ENCODE measurements at places on chromosomes 3 and 15. TPM values are rescaled to one million over a fixed set of nuclear protein-coding genes. Genes with fewer than 3 reads are reported as not detected.

- DNase-seq, result no peak
These were observed 252.2 kb upstream of the RGMA start for GRCh38 chr15:93341164-93341563.

DNA sequence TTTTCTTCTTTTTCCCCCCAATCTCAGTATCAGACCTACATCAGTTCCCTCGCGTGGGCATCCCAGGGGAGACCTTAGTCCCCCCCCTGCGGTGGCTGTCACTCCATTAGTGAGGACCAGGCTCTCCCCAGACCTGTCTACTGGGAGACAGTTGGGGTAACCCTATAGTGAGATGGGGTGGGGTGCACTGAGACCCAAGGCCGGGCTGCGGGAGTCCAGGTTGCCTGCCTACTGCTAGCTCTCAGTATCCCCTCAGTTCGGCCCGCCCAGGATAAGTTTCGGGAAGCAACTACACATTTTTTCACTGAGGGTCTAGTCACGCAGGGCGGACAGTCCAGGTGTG is 671 bp upstream of the DCUN1D1 start:
- peak; percentile 53 for DNase-seq

RARRES1 gene
- polyA plus RNA-seq, result 30.1 TPM

NANOGP8 gene
- 0.33 TPM for polyA plus RNA-seq

THPO gene
- 0.98 TPM for polyA plus RNA-seq

SEMA6D gene
- polyA plus RNA-seq, result 21.5 TPM

TWF2 gene
- polyA plus RNA-seq, result 40.7 TPM

ECE2 gene
- not detected for polyA plus RNA-seq

CCDC12 gene
- polyA plus RNA-seq, result 66.7 TPM

- DNase-seq, result no peak
These were observed 65.9 kb downstream of the BTD start for GRCh38 chr3:15667484-15667883.

- DNase-seq, result no peak
These were observed 1.5 kb upstream of the OCA2 start for GRCh38 chr15:28100516-28101195.

EXD1 gene
- polyA plus RNA-seq, result not detected

- DNase-seq, result no peak
These were observed 245.6 kb upstream of the LRTM1 start for GRCh38 chr3:55173504-55173903.

CILP gene
- 34.1 TPM for polyA plus RNA-seq

GRCh38 chr15:29276366-29276765 is 6.7 kb upstream of the NSMCE3 start:
- DNase-seq, result no peak

BCL2A1 gene
- 0.50 TPM for polyA plus RNA-seq

- peak; percentile 68 for DNase-seq
These were observed at the start of gene SH3GL3 for GRCh38 chr15:83446904-83447709. SH3GL3 (plus strand) TSS chr15:83447341; CDS start chr15:83447534, 193 bp downstream.

DNA sequence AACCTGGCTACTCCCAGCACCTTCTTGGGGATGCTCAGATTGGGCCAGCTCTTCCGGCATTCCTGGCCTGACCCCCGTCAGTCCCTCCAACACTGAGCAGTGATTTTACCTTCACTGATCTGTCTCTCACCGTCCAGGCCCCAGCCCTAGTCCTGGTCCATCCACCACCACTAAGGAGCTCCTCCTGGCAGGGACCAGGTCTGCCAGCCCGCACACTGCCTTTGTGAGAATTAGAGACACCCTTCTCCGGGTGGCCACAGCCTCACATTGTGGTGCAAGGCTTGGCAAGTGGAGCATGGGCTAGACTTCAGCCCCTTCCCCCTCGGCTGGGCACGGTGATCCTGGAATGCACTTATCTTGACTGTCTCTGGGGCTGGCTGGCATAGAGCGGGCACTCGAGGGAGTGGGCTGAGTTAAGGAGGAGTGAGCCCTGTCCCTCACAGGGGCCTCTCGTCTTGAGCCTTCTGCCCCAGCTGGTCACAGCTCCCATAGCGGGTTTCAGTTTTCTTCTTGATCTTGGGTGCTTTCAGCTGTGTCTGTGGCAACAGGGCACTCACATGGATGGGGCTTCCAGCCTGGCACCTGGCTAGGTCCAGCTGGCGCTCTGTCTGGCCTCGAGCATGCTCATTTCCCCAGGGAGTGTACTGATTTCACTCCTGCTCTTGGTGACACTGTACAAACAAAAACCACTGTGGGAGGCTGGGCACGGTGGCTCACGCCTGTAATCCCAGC is 53.9 kb downstream of the LINGO1 start:
- no peak for DNase-seq

DNA sequence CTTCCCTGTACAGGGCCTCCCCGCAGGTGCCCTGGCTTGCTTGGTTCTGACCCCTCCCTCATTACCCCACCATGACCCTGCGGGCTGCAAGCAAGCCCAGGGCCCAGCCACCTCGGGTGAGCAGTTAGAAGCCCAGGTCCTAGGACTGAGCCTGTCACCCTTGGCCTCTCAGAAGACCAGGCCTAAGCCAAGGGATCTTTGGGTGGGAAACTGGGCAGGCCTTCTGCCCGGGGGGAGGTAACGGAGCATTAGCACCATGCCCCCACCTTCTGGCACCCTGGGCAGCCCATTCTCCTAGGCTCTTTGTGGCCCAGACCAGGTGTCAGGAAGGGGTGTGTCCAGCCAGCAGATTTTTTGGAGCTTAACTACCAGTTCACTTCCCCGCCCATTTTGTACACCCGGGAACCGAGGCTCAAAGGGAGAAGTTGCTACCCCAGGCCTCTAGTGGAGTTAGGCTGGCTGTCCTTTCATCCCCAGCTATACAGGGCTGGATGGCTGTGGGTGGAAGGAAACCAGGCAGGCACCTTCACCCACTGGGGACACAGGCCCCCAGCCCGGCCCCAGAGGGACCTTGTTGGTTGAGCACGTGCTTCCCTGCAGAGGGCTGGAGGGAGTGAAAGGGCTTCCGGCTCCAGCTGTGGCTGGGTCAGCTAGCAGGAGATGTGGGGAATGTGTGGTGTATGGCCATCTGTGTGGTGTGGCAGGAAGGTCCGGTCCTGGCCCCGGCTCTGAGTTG is 1.4 kb downstream of the CSK start:
- DNase-seq, result no peak

TM4SF1 gene
- polyA plus RNA-seq, result 184 TPM

DNA sequence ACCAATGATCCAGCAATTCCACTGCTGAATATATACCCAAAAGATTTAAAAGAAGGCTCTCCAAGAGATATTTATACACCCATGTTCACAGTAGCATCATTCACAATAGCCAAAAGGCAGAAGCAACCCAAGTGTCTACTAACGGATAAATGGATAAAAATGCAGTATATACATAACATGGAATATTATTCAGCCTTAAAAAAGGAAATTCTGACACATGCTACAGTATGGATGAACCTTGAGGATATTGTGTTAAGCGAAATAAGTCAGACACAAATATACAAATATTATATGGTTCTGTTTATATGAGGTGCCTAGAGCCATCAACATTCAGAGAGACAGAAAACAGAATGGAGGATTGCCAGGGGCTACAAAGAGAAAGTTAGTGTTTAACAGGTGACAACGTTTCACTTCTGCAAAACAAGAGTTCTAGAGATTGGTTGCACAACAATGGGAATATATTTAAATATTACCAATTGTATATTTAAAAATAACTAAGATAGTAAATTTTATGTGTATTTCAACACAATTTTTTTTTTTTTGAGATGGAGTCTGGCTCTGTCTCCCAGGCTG is 69.4 kb downstream of the STAG1 start:
- no peak for DNase-seq

DNA sequence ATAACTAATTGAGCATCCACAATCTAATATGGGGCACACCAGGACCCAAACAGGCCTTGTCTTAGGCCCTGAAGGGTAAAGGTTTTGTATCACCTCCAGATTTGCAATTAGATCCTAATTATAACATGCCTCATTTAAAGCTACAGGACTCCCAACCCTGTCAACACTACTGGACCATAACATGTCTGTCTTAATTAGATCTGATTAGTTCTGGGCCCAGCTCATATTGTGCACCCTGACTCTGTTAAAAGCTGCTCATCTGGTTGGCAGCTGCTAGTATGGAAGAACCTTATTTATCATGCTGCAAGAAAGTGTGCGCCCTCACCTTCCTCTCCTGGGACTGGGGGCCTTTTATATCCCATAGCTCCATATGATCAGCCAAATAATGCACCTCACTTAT is 457.8 kb downstream of the ROBO1 start:
- no peak for DNase-seq

- DNase-seq, result no peak
These were observed 525 bp downstream of the NPTN start for GRCh38 chr15:73632670-73633058.

- no peak for DNase-seq
These were observed 337.5 kb upstream of the THBS1 start for GRCh38 chr15:39243396-39243795.

- DNase-seq, result no peak
These were observed 4.3 kb upstream of the SUCNR1 start for GRCh38 chr3:151869181-151869580.

DNA sequence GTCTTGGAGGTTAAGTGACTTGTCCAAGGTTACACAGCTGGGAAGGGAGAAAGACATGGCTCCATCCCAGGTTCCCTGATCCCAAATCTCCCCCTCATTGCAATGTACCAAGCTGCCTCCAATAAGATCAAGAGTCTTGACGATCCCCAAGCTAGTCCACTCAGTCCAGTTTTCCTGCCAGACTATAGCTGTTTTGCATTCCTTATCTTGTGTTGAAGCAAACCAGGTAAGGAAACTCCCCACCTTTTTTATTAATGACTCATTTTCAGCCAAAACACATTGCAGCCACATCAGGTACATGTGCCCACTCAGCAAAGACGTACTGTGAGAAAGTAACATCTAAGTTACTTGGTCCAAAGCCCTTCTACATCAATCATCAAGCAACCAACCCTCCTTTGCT is 41.9 kb downstream of the LIPC start:
- DNase-seq, result no peak

DGKG gene
- polyA plus RNA-seq, result 1.0 TPM

DNA sequence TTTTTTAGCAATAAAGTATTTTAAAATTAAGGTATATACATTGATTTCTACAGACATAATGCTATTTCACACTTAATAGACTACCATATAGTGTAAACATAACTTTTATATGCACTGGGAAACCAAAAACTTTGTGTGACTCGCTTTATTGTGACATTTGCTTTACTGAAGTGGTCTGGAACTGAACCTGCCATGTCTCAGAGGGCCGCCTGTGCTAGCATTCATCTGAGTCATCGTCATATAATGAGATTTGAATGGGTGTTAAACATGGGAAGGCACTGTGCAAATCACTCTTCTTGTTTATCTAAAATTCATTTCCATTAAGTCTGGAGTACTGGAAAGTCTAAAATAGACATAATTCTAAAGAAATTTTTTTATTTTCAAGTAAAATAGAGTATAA is 12.9 kb downstream of the EIF2AK4 start:
- DNase-seq, result no peak

ZNF774 gene
- polyA plus RNA-seq, result 4.1 TPM

DNA sequence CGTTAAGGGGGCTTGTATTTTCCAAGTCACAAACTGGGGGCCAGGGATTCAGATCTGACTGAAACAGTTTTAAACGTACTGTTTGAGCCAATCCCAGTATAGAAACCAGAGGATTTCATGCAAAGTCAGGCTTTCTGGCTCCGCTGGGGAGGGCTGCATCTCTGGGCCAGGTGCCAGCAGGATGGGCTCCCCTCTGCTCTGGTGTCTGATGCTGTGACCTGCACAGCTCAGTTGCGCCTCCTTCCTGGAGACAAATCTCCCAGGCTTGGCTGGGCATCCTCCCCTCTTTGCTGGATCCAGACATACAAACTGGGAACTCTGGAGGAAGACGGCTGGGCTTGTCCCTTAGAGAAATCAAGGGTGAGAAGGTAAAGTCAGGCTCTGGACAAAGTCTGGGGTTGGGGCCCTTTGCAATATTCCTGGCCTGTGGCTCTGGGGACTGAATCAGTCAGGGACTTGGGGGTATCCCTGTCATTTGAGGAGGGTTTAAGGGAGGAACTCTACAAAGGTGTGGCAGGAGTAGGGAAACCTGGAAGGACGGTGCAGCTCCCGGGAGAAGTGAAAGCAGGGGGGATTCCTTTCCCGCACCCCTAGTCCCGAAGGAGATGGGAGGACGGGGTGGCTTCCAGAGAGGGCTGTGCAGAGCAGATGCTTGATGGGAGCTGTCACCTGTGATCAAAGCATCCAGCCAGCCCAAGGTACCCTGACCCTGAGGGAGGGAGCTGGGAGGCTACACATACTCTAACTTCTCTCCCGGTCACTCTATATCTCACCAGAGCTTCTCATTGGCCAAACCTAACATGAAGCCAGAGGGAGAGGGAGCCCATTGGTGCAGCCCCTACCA is 114.8 kb upstream of the ATP2B2 start:
- DNase-seq, result no peak

DNA sequence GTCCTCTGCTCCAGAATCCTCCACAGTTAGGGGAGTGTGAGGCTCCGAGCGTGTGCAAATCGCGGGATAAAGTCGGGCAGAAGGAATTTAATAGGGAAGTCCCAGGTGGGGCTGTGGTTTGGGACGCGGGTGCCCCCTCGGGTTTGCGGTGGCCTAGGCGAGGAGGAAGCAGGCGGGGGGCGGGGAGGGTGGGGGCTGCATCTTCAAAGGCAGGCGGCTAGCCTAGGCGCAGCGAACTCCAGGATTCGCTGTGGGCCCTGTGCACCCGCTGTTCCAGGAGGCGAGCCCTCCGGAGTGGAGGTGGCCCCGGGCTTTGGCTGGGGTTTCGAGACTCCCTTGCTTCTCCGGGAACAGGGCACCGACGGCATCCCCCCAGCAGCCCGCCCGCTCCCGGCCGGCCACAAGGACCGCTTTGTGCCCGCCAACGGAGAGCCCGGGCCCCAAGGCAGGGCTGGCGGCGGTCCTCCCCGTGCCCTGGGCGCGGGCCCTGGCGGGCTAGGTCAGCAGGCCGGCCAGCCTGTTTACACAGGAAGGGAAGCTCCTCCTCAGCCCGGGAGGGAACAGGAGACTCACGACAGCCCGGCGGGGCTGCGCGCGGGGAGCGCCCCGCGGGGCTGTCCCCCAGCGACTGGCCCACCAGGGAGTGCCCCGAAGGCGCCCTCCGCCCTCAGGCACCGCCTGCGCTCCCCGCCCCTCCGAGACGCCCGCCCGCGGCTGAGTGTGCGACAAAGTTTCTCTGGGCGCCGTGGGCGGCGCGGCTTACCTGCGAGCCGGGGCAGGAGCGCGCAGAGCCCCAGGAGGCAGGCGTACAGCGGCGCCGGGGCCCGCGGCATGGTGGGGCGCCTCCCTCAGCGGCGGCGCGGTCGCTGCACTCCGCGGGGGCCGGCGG is 753 bp downstream of the ITGB5 start:
- peak; percentile 39 for DNase-seq

DNA sequence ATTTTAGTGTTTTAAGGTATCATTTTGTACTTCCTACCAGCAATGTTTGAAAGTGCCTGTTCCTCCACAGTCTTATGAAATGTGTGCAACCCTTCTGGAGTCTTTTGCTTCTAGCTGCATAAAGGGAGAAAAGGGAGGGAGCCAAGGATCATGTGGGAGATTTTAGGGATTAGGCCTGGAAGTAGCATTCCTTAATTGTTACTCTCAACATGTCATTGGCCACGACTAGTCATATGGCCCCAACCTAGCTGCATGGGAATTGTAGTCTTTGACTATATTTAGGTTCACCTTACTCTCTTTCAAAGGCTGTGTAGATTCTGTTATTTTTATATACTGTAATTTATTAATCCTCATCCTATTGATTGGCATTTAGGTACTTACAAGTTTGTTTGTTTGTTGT is 14.9 kb downstream of the CRTAP start:
- no peak for DNase-seq
